Heart right ventricle (tissue), 16 donors: ENCODE measurements at places on chromosomes 7 and 10. TPM values are rescaled to one million over a fixed set of nuclear protein-coding genes. Genes with fewer than 3 reads are reported as not detected.

- H3K27ac ChIP-seq = peak overlapping the region; percentile 42
- H3K36me3 ChIP-seq = no peaks in the 10 kb centered on the region
- H3K27me3 ChIP-seq = no peaks in the 10 kb centered on the region
- no peak overlapping the region for H3K4me3 ChIP-seq
- H3K4me1 ChIP-seq = peaks cover 7% of the 10 kb centered on the region
Measured at GRCh38 chr7:131524115-131524514, 32.3 kb downstream of the PODXL start.

GRCh38 chr10:14723052-14723689, 51.5 kb downstream of the FAM107B start:
- H3K4me3 ChIP-seq = no peak overlapping the region
- no peaks in the 10 kb centered on the region for H3K36me3 ChIP-seq
- no peak for DNase-seq
- H3K27me3 ChIP-seq = peaks cover 3% of the 10 kb centered on the region
- H3K27ac ChIP-seq = no peak overlapping the region

- no peaks in the 10 kb centered on the region for H3K4me1 ChIP-seq
- H3K36me3 ChIP-seq = no peaks in the 10 kb centered on the region
- DNase-seq = no peak
- H3K27ac ChIP-seq = no peak overlapping the region
- H3K4me3 ChIP-seq = no peak overlapping the region
Measured at GRCh38 chr7:17447728-17448478, 149.5 kb downstream of the AHR start.

GRCh38 chr10:24428410-24428782, 219.5 kb downstream of the KIAA1217 start:
- H3K4me1 ChIP-seq = no peaks in the 10 kb centered on the region
- no peak for DNase-seq
- H3K36me3 ChIP-seq = no peaks in the 10 kb centered on the region

Gene ANXA11
- 558 TPM for total RNA-seq

DNA sequence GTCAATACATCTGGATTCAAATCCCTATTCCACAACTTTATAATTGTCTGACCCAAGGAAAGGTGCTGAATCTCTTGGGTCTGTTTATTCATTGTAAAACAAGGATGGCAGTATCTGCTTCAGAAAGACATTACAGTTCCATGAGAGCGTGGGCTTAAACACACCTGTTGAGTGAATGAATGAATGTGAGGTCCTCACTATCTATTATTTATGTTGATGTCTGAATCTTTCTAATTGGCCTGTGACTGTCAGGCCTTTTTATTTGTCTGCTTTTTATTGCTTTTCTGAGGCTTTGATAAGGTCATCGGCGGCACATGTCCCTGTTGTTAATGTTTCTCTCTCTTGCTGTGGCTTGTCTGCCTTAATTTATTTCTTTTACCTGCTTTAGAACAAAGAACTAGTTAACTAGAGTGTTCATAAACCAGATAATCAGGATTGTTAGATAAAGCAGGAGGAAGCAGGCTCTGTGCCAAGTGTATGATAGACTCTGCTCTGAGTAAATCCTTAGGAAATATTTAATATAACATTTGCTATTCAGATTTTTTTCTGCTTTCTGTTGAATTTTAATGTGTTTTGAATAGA, 42.3 kb upstream of the CYCS start:
- H3K27ac ChIP-seq = no peak overlapping the region
- DNase-seq = no peak
- no peaks in the 10 kb centered on the region for H3K27me3 ChIP-seq
- H3K4me1 ChIP-seq = no peaks in the 10 kb centered on the region
- H3K36me3 ChIP-seq = no peaks in the 10 kb centered on the region

DNA sequence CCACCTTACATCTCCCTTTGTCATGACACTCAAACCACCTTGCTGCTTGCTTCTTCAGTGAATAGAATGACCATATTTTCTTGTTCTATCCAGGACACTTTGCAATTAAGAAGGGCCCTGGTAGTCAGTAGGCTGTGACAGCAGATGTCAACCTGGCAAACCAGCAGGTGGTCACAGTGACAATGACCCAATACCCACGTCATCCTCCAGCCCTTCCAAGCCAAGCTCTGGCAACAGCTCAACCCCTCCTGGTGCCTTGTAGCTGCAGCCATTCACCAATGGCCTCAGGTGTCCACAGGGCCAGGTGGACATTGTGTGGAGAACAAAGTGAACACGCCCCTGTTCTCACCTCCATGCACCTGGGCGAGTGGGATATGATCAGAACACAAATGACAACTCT, 87.6 kb upstream of the MACROH2A2 start:
- H3K27ac ChIP-seq = no peak overlapping the region
- H3K4me1 ChIP-seq = peaks cover 8% of the 10 kb centered on the region
- DNase-seq = no peak
- peaks cover 16% of the 10 kb centered on the region for H3K27me3 ChIP-seq
- H3K36me3 ChIP-seq = no peaks in the 10 kb centered on the region
- no peak overlapping the region for H3K4me3 ChIP-seq

GRCh38 chr10:112221545-112221944, 38.0 kb upstream of the GPAM start:
- no peaks in the 10 kb centered on the region for H3K4me1 ChIP-seq
- no peaks in the 10 kb centered on the region for H3K36me3 ChIP-seq
- no peaks in the 10 kb centered on the region for H3K27me3 ChIP-seq
- no peak overlapping the region for H3K4me3 ChIP-seq

- H3K27me3 ChIP-seq = no peaks in the 10 kb centered on the region
- H3K27ac ChIP-seq = no peak overlapping the region
- peaks cover 14% of the 10 kb centered on the region for H3K4me1 ChIP-seq
- no peak for DNase-seq
Measured at GRCh38 chr10:51108406-51108805, 34.1 kb downstream of the PRKG1 start.

DNA sequence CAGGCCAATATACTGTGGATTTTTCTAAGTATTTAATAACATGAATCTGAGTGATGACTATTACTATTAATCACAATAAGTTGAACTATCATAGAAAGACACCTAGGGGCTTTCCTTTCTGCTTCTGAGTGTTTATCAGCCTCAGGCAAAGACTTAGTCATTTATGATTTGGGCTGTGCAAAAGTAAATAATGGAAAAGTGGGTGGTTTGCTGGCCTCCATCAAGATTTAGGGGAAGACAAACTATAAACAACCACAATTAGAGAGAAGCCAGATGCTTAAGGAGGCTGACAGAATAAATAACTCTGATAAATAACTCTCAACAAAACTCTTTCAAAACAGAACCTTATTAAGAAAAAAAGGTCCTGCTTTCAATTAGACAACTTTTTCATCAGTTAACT, 64.7 kb downstream of the MACC1 start:
- DNase-seq = no peak
- H3K4me1 ChIP-seq = no peaks in the 10 kb centered on the region
- H3K36me3 ChIP-seq = no peaks in the 10 kb centered on the region
- H3K27me3 ChIP-seq = no peaks in the 10 kb centered on the region
- no peak overlapping the region for H3K4me3 ChIP-seq
- H3K27ac ChIP-seq = no peak overlapping the region

Gene GPAM
- total RNA-seq = 20.7 TPM

Gene ZNF398
- total RNA-seq = 9.0 TPM

Gene PDAP1
- 94.6 TPM for total RNA-seq

- H3K27ac ChIP-seq = no peak overlapping the region
- H3K4me1 ChIP-seq = no peaks in the 10 kb centered on the region
- no peak overlapping the region for H3K4me3 ChIP-seq
- H3K27me3 ChIP-seq = no peaks in the 10 kb centered on the region
Measured at GRCh38 chr10:62422068-62422590, 48.0 kb downstream of the ZNF365 start.

- H3K4me3 ChIP-seq = no peak overlapping the region
- H3K4me1 ChIP-seq = peaks cover 17% of the 10 kb centered on the region
- no peak for DNase-seq
- no peaks in the 10 kb centered on the region for H3K36me3 ChIP-seq
- no peaks in the 10 kb centered on the region for H3K27me3 ChIP-seq
Measured at GRCh38 chr7:116271161-116271913, 61.0 kb downstream of the TES start.

Gene HMX3
- total RNA-seq = not detected

DNA sequence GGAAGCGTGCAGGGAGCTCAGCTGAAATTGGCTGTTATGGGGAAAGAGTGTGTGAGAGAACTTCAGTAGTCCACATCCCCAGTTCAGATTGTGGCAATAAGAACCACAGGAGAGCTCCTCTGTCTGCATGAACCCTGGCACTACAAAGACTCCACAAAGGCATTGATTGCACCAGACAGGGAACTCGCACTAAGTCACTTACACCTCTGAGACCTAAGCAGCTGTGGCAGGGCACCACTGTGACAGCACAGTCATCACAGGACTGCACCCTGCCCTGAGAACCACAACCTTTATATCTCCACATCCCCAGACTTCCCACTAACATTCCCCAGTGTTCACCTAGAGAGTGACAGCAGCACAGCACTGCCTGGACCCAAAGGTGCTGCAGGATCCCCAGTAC, 226.8 kb downstream of the XPNPEP1 start:
- H3K27me3 ChIP-seq = no peaks in the 10 kb centered on the region
- H3K36me3 ChIP-seq = no peaks in the 10 kb centered on the region
- no peak for DNase-seq
- no peak overlapping the region for H3K4me3 ChIP-seq
- H3K4me1 ChIP-seq = no peaks in the 10 kb centered on the region
